ENCODE measurements at places on chromosomes 11 and 22. TPM values are rescaled to one million over a fixed set of nuclear protein-coding genes. Genes with fewer than 3 reads are reported as not detected.

DNA sequence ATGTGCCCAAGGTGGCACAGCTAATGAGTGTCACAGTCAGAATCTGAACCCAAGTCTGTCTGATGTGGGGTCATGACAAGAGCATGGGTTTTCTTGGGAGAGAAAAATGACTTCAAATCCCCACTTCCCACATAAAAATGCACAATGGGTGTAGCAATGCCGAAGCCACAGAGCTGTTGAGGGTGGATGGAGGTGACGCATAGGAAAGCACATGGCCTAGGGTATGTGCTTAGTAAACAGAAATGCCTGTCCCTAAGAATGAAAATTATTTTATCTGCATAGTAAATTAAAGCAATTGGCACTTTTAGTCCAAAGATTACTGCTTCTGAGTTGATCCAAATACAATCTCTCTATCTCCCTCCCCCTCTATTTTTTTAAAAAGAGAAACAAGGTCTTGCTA lies 10.9 kb downstream of the MICAL3 start:
- H3K27me3 ChIP-seq, result no peaks in the 10 kb centered on the region
- no peaks in the 10 kb centered on the region for H3K36me3 ChIP-seq
- H3K4me3 ChIP-seq, result no peak overlapping the region
- H3K4me1 ChIP-seq, result no peaks in the 10 kb centered on the region

DNA sequence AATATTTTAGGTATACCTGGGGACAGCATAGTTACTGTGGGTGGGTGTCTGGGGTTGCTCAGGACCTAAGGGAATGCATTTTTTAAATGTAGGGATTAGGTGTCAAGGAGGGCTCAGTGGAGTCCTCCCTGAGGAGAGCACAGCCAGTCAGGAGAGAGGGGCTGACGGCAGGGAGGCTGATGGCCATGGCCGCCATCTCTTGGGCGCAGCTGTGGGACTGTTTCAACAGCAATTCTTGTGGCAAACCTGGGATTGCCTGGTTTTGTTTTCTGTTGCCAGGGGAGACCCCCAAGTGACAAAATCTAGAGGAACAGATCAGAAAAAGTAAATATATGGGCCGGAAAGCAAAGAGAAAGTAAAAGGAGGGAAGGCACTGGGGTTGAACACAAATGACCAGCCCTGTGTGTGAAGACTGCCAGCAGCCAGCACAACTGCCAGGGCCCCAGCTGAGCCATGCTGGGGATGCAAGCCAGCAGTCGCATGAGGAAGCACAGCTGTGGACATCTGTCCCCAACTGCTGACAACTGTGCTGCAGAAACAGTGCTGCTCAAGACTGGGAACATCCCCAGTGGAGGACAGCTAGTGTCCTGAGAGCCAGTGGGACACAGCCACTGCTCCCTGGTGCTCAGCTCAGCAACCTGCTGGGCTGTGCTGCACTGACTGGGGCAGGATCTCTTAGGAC lies 10.5 kb downstream of the MIF start:
- H3K27me3 ChIP-seq, result peaks cover 6% of the 10 kb centered on the region
- H3K4me3 ChIP-seq, result no peak overlapping the region
- no peak overlapping the region for H3K27ac ChIP-seq
- H3K4me1 ChIP-seq, result no peaks in the 10 kb centered on the region
- DNase-seq, result no peak
- H3K36me3 ChIP-seq, result peaks cover under 1% of the 10 kb centered on the region

DNA sequence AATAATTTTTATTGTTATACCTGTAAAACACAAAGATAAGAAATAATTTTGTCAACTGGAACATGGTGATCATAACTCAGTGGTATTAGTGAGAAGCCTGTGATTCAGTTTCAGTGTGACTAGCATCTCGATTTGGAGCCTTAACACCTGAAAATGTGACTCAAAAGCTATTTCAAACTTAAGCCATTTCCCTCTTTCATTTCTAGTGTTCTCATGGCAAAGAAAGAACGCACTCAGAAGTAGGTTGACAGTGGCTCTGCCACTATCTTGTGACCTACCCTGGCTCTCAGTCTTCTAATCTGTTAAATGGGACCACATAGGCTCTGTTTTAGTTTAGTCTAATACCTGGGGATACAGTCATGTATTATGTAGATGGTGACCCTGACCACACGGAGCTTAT lies 62.7 kb downstream of the ISX start:
- no peak overlapping the region for H3K4me3 ChIP-seq
- H3K27ac ChIP-seq, result no peak overlapping the region
- no peak for DNase-seq

DNA sequence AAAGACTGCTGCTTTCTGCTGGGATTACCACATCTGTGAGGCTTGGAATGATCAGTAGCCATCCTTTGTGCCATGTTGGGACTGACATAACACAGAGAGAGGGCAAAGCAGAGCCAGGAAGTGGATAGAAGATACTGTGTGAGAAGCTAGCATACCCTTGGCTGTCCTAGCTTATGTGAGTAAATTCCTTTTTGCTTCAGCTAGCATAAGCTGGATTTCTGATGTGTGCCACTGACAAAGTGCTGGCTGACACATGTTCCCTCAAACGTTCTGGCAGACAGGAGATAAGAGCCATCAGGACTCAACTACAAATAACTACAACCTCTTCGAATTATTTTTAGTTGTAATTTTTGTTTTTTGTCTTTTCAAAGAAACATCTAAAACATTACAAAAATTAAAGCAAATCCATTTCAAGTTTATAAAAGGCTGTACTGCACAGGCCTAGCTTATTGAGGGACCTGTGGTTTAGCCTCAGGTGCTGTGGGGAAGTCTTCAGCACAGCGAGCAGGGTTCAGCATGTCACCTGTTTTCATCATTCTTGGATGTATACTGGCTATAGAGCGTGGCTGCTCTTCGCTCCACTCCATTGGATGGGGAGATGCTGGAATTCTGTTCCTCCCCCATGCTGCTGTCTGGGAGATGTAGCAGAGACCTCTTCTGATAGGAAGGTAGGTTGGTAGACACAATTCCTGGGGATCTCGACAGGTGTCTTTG lies 120.9 kb downstream of the SWAP70 start:
- H3K27ac ChIP-seq, result no peak overlapping the region
- no peaks in the 10 kb centered on the region for H3K36me3 ChIP-seq
- no peak overlapping the region for H3K4me3 ChIP-seq
- H3K4me1 ChIP-seq, result no peaks in the 10 kb centered on the region
- H3K27me3 ChIP-seq, result no peaks in the 10 kb centered on the region

GRCh38 chr11:131511794-131512193 lies 141.4 kb downstream of the NTM start:
- no peak for DNase-seq
- peaks cover 4% of the 10 kb centered on the region for H3K27me3 ChIP-seq
- no peak overlapping the region for H3K27ac ChIP-seq
- no peaks in the 10 kb centered on the region for H3K4me1 ChIP-seq
- H3K4me3 ChIP-seq, result no peak overlapping the region

DEUP1 gene
- total RNA-seq, result not detected

DNA sequence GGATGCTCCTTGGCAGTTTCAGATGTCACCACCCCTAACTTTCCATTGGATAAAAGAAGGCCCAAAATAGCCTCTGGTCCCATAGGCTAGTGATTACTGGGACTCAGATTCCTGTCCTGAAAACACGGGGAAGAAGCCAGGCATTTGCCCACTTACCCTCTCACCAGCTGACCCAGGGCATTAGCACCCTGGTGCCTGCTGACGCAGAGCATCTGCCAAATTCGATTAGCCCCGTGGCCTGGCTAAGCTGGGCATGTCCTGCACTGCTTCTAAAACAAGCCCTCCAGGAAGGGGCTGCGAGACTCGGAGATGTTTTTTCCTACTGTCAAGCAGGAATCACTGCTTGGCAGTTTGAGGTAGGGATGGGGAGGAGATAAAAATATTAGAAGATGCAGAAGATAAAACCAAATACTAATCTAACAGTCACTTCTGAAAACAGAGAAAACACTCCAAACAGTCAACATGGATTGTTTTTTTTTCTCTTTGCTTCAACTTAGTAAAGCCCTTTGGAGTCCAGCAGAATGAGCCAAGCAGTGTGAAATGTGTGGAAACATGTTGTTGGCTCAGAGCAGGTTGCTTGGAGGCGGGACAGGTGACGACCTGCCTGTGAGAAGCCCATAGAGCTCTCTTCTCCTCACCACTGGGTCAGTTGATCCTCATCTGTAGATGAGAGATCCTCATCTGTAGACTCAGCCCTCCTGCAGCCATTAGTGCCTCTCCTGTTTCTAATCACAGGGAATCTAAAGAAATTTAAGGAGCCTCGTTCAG lies 54.0 kb downstream of the BDNF start:
- H3K27ac ChIP-seq, result no peak overlapping the region
- no peak for DNase-seq
- H3K4me3 ChIP-seq, result no peak overlapping the region
- H3K4me1 ChIP-seq, result no peaks in the 10 kb centered on the region
- no peaks in the 10 kb centered on the region for H3K27me3 ChIP-seq

- no peak overlapping the region for H3K27ac ChIP-seq
- peaks cover 19% of the 10 kb centered on the region for H3K27me3 ChIP-seq
- no peak overlapping the region for H3K4me3 ChIP-seq
- H3K36me3 ChIP-seq, result no peaks in the 10 kb centered on the region
- DNase-seq, result no peak
Observed at GRCh38 chr11:68978931-68979594, 1.7 kb downstream of the MRGPRD start.

NRIP3 gene
- total RNA-seq, result 1.7 TPM

GRIK4 gene
- 1.8 TPM for total RNA-seq

- DNase-seq, result peak; percentile 75
- H3K36me3 ChIP-seq, result peaks cover 13% of the 10 kb centered on the region
- no peaks in the 10 kb centered on the region for H3K27me3 ChIP-seq
- no peak overlapping the region for H3K4me3 ChIP-seq
Observed at GRCh38 chr11:130131961-130132850, 27.4 kb upstream of the ST14 start.

- peaks cover 35% of the 10 kb centered on the region for H3K27me3 ChIP-seq
- no peak for DNase-seq
- no peak overlapping the region for H3K27ac ChIP-seq
- H3K4me3 ChIP-seq, result no peak overlapping the region
Observed at GRCh38 chr11:116461789-116462188, 311.0 kb downstream of the BUD13 start.

TSPAN18 gene
- total RNA-seq, result 0.64 TPM

- peak within 1 kb of the TSS; percentile 90 for H3K4me3 ChIP-seq
- no peaks in the 10 kb centered on the region for H3K27me3 ChIP-seq
- H3K4me1 ChIP-seq, result peaks cover 21% of the 10 kb centered on the region
Observed at GRCh38 chr11:65918211-65919140, at the start of gene C11orf68. C11orf68 (minus strand) TSS chr11:65919062; CDS start chr11:65919031, 31 bp downstream.

DNA sequence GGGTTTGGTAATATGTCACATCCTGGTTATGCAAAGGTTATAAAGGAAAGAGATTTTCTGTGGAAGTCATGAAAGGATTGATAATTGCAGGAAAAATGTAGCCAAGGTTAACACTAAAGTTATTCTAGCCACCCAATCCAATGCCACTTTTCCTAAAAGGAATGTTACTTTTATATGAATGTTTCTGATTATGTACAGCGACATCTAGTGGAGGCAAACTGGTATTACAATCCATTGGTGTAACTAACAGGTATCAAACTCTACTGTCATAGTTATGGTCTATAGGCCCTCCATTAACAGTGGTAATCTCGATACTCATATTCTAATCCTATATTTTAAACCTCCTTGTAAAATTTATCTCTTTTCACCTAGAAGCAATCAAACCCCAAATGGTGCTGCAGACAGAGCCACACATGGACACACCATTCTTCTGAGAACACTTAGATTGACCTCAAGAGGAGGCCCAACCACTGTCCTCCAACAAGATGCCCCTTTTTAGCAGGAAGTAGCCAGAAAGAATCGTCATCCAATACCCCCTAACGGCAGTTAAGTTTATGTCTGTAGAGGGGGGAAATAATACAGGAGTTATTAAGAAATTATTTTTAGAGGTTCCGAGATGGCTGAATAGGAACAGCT lies 74.9 kb upstream of the RAG2 start:
- no peak for DNase-seq
- H3K4me1 ChIP-seq, result no peaks in the 10 kb centered on the region
- no peak overlapping the region for H3K27ac ChIP-seq

ZFTA gene
- total RNA-seq, result 7.6 TPM

GRCh38 chr22:19117111-19117512 lies 5.1 kb downstream of the DGCR2 start:
- no peak for DNase-seq
- H3K4me3 ChIP-seq, result no peak overlapping the region
- H3K27ac ChIP-seq, result peak overlapping the region; percentile 32
- peaks cover 48% of the 10 kb centered on the region for H3K4me1 ChIP-seq
- H3K27me3 ChIP-seq, result no peaks in the 10 kb centered on the region

CYP2D6 gene
- total RNA-seq, result 1.7 TPM

DNA sequence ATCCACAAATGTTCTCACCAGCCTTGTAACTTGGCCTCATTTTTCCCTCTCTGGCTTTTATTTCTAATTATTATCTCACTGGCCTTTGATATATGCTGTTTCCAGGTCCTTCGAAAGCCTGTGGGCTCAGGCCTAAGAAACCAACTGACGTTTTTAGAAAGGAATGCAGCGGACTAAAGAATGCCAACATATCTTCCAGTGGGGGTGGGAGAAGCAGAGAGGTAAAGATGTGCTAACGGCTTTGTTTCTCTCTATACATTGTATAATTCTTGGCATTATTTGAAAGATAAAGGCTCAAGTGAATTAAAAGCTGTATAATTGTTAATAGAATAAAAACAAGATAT lies 28.2 kb downstream of the OR6Q1 start:
- H3K4me3 ChIP-seq, result no peak overlapping the region
- H3K4me1 ChIP-seq, result no peaks in the 10 kb centered on the region
- no peaks in the 10 kb centered on the region for H3K36me3 ChIP-seq
- H3K27ac ChIP-seq, result no peak overlapping the region
- DNase-seq, result no peak
- H3K27me3 ChIP-seq, result peaks cover 3% of the 10 kb centered on the region

DNA sequence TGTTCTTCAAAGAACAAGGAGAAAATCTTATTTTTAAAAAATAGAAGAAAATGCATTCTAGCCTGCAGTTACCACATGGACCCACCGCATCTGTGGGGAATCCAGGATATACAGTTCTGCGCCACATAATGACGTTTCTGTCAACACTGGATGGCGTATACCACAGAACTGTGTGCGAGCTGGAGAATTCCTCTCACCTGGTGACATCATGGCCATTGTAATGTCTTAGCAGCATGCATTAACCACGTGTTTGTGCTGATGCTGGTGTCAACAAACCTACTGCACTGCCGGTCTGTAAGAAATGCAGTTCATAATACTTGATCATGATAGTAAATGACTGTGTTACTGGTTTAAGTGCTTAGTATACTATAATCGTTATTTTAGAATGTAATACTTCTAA lies 174.7 kb downstream of the TBC1D22A start:
- H3K27me3 ChIP-seq, result no peaks in the 10 kb centered on the region
- DNase-seq, result no peak
- no peak overlapping the region for H3K27ac ChIP-seq
- H3K4me1 ChIP-seq, result peaks cover 40% of the 10 kb centered on the region
- no peak overlapping the region for H3K4me3 ChIP-seq
- H3K36me3 ChIP-seq, result no peaks in the 10 kb centered on the region

NDUFC2 gene
- 187 TPM for total RNA-seq

SCGB2A2 gene
- not detected for total RNA-seq

DNA sequence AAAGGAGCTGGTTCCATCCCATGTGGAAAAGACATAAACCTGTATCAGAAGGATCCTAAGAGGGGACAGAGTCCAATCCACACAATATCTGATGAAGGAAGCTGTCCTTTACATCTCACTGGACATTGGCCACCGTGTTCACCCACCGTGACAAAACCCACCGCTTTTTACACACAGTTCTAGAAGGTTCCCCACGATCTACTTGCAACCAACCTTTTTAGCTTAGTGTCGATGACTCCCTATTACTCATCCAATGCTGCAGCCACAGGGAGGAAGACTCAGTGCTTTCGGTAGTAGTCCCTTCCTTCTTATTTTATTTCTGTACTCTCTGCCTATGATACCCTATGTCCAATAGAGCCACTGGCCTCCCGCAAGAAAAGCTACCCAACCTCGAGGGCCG lies 65.4 kb downstream of the MAPK1 start:
- peaks cover 28% of the 10 kb centered on the region for H3K36me3 ChIP-seq
- H3K4me1 ChIP-seq, result peaks cover 28% of the 10 kb centered on the region
- no peak for DNase-seq
- no peaks in the 10 kb centered on the region for H3K27me3 ChIP-seq
- peak overlapping the region; percentile 71 for H3K27ac ChIP-seq

CRYBB3 gene
- total RNA-seq, result not detected

Data from natural killer cell treated with Interleukin-12 subunit alpha and Interleukin-12 subunit beta and Interleukin-15 and Interleukin-18, amount 100 ng/mL, for 72 hours (primary cell).